ENCODE measurements at places on chromosomes 3 and 15.

DNA sequence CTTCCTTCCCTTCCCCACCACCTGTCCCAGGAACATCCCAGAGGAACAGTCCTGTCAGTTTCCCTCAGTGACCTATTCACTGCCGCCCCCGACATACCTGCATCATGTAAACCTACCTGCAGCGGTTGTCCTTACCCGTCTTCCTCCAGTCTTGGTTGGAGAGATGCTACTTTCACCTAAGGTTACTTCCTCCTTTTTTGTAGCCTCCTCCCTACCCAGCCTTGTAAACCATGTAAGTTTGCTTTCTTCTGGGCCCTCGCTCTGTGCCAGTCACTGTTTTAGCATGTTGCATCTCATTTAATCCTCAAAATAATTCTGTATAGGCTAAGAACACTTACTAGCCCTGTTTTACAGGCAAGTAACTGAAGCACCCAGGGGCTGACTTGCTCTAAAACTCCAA, 58.3 kb downstream of the GPR171 start:
- no peak for DNase-seq
- peaks cover 8% of the 10 kb centered on the region for H3K4me1 ChIP-seq
- H3K27me3 ChIP-seq = no peaks in the 10 kb centered on the region
- H3K36me3 ChIP-seq = no peaks in the 10 kb centered on the region
- no peak overlapping the region for H3K27ac ChIP-seq
- H3K4me3 ChIP-seq = no peak overlapping the region

DNA sequence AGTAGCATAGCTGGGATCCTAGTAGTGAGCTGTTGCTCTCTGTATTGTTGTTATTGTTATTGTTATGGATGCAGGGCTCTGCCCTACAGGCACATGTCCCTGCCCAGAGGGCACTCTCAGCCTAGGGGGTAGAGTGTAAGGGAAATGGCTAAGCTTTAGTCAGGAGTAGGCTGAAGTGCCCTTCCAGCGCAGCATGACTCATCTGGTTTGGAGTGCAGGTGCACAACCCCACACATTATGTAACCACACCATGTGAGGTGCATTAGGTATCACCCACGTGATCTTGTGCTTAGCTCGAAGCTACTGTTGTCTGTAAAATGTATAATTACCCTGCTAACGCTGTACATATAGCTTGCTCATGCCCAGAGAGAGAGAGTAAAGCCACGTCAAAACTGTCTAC, 48.3 kb upstream of the TIPARP start:
- no peak overlapping the region for H3K27ac ChIP-seq
- H3K4me1 ChIP-seq = peaks cover 29% of the 10 kb centered on the region
- no peaks in the 10 kb centered on the region for H3K27me3 ChIP-seq
- DNase-seq = peak; percentile 79
- H3K4me3 ChIP-seq = no peak overlapping the region

GRCh38 chr3:42489116-42489936, 13.1 kb upstream of the VIPR1 start:
- no peaks in the 10 kb centered on the region for H3K27me3 ChIP-seq
- H3K4me1 ChIP-seq = peaks cover 11% of the 10 kb centered on the region
- no peaks in the 10 kb centered on the region for H3K36me3 ChIP-seq
- H3K27ac ChIP-seq = peak overlapping the region; percentile 39
- DNase-seq = peak; percentile 19

DNA sequence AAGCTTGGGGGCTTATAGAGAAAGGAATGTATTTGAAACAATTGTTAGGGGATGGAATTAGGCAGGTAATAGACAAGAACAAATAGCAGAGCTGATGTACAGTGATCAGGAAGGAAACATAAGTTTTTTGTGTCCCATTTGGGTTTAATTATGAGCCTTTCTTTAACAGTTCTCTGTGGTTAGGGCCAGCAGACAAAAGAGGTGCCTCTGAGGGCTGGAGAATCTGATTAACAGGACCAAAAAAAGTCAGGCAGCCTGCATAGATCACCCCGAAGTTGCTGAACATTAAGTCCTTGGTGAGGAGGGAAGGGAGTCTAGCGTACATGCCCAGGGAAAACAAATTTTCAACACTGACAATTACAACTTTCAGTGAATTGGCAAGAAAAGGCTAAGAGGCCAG, 88.6 kb upstream of the SPRED1 start:
- H3K4me1 ChIP-seq = no peaks in the 10 kb centered on the region
- H3K36me3 ChIP-seq = no peaks in the 10 kb centered on the region
- no peak overlapping the region for H3K27ac ChIP-seq
- DNase-seq = no peak

GRCh38 chr3:168272343-168272985, 176.7 kb upstream of the GOLIM4 start:
- no peaks in the 10 kb centered on the region for H3K27me3 ChIP-seq
- H3K36me3 ChIP-seq = no peaks in the 10 kb centered on the region
- H3K4me1 ChIP-seq = no peaks in the 10 kb centered on the region
- no peak for DNase-seq
- no peak overlapping the region for H3K27ac ChIP-seq
- H3K4me3 ChIP-seq = no peak overlapping the region

DNA sequence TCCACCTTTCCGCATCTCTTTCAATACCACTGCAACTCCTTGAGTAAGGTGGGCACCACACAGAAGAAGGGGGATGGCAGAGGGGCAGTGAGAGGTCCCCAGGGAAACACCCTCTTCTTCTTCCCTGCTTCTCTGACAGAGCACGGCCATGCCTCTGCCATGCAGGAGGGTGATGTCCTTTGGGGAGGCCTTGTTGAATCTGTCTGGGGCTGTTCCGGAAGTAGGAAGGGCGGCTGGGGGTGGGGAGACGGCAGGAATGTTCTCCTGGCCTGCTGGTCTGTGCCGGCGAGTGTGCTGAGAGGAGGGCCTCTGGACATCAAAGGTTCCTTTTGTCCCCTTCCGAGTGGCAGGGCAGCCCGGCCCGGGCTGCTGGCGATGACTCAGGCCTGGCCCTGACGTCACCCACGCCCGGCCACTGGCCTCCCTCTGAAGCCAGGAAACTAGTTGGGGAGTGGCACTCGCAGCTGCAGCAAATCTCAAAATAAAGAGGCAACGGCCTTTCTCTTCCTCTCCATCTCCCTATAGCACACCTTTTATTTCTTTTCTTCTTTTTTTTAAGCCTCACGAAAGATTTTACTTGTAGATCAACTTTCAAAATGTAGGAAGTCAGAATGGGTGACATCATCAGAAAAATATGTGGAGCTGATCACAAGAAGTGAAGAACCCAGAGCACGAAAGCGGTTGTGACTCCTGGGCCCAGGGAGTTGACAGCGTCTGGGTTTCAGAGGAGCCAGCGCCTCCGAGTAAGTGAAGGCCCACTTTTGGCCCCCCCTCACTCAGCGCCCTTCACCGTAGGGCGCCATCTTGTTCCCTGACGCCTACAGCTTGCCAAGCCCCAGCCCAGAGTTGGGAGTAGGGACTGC, at the start of gene ZBTB38:
Gene ZBTB38 (plus strand): TSS at position 443 of the 863 bp plus-strand sequence. CDS start 73,885 bp downstream, outside the sequence.
- peaks cover 48% of the 10 kb centered on the region for H3K4me1 ChIP-seq
- peaks cover 17% of the 10 kb centered on the region for H3K36me3 ChIP-seq
- H3K27ac ChIP-seq = peak within 1 kb of the TSS; percentile 99
- peak within 1 kb of the TSS; percentile 9 for H3K4me3 ChIP-seq

GRCh38 chr3:105223815-105224214, 142.9 kb upstream of the ALCAM start:
- no peaks in the 10 kb centered on the region for H3K27me3 ChIP-seq
- H3K27ac ChIP-seq = no peak overlapping the region
- H3K4me3 ChIP-seq = no peak overlapping the region
- no peaks in the 10 kb centered on the region for H3K4me1 ChIP-seq
- no peak for DNase-seq

- H3K4me3 ChIP-seq = no peak overlapping the region
- H3K4me1 ChIP-seq = no peaks in the 10 kb centered on the region
- DNase-seq = no peak
- H3K27me3 ChIP-seq = no peaks in the 10 kb centered on the region
These were observed 57.2 kb upstream of the SMAD6 start for GRCh38 chr15:66644869-66645268.

DNA sequence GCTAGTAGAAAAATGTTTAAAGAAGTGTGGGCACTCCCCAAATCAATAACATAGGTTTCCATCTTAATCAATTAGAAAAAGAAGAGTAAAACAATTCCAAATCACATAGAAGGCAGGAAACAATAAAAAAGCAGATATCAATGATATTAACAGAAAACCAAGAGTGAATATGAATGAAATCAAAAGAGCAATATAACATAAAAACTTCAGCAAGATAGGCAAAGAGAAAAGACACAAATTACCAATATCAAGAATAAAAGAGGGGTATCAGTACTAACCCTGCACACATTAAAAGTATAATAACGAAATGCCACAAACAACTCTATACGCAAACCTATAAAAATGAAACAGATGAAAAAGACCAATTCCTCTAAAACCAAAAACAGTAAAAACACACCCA, 19.6 kb downstream of the DMXL2 start:
- no peak overlapping the region for H3K4me3 ChIP-seq
- no peak overlapping the region for H3K27ac ChIP-seq
- H3K27me3 ChIP-seq = no peaks in the 10 kb centered on the region
- DNase-seq = no peak

DNA sequence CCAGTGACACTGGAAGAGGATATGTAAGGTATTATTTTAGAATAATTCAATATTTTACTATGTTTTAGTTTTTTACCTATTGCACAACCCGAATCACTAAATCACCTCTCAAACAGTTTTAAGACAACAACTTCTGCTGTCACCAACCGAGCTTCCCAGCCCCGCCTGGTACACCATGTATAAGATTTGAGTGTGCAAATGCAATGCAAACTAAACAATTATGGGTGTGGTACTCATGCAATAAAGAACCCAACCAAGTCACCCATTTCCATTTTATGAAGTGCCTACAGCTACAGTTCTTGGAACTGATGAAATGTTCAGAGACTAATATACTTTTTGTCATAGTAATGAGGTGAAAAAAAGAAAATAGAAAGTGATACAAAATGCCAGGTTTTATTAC, 256.2 kb downstream of the TAFA4 start:
- no peaks in the 10 kb centered on the region for H3K36me3 ChIP-seq
- no peaks in the 10 kb centered on the region for H3K27me3 ChIP-seq
- H3K27ac ChIP-seq = no peak overlapping the region
- no peak for DNase-seq

DNA sequence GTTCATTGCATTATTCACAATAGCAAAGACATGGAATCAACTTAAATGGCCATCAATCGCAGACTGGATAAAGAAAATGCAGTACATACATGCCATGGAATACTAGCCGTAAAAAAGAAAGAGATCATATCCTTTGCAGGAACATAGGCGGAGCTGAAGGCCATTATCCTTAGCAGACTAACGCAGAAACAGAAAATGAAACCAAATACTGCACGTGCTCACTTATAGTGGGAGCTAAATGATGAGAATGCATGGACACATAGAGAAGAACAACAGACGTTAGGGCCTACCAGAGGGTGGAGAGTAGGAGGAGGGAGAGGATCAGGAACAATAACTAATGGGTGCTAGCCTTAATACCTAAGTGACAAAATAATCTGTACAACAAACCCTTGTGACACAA, 57.9 kb downstream of the RASA2 start:
- DNase-seq = no peak
- H3K36me3 ChIP-seq = peaks cover 77% of the 10 kb centered on the region
- no peaks in the 10 kb centered on the region for H3K27me3 ChIP-seq
- no peak overlapping the region for H3K27ac ChIP-seq
- no peaks in the 10 kb centered on the region for H3K4me1 ChIP-seq
- H3K4me3 ChIP-seq = no peak overlapping the region

DNA sequence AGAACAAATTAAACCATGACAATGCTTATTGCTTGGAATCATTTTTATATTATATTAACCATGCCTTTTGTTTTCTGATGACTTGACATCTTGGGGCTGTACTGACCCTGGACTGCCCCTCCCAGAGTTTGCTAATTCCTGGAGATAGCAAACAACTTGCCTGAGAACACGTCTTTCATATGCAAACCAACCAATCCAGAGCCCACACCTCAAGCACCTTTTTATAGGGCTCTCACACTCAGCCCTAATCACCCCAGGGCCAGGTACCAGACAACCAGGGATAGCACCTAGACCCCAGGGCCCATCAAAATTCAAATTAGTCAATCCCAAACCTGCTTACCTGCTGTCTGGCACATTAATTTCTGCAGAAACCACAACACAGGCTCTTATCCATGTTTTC, 36.9 kb downstream of the MRPS11 start:
- no peaks in the 10 kb centered on the region for H3K27me3 ChIP-seq
- no peak overlapping the region for H3K27ac ChIP-seq
- DNase-seq = no peak
- H3K36me3 ChIP-seq = no peaks in the 10 kb centered on the region
- H3K4me3 ChIP-seq = no peak overlapping the region

DNA sequence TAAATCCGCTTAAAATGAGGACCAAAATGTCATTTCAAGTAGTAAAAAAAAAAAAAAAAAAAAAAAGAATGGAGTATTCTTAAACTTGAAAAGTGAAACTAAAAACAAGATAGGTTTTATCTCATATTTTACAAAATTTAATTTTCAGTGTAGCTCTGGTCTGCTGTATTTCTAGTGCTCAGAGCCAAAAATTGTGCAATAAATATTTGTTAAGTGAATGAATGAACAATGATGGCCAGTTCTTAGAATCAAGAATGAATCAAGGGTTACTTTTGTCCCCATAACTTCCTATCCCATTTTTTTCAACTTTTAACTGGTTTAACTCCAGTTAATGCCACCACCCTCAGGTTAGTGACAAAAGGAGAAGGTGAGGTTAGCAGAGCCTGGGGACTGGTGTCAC, 214.4 kb downstream of the ABHD5 start:
- no peak for DNase-seq
- no peaks in the 10 kb centered on the region for H3K27me3 ChIP-seq
- no peaks in the 10 kb centered on the region for H3K36me3 ChIP-seq
- no peaks in the 10 kb centered on the region for H3K4me1 ChIP-seq
- H3K27ac ChIP-seq = no peak overlapping the region

GRCh38 chr3:5197470-5198312, 10.2 kb downstream of the EDEM1 start:
- no peak for DNase-seq
- peaks cover 53% of the 10 kb centered on the region for H3K4me1 ChIP-seq
- no peak overlapping the region for H3K4me3 ChIP-seq
- no peaks in the 10 kb centered on the region for H3K27me3 ChIP-seq
- H3K27ac ChIP-seq = peak overlapping the region; percentile 99
- H3K36me3 ChIP-seq = peaks cover 82% of the 10 kb centered on the region

DNA sequence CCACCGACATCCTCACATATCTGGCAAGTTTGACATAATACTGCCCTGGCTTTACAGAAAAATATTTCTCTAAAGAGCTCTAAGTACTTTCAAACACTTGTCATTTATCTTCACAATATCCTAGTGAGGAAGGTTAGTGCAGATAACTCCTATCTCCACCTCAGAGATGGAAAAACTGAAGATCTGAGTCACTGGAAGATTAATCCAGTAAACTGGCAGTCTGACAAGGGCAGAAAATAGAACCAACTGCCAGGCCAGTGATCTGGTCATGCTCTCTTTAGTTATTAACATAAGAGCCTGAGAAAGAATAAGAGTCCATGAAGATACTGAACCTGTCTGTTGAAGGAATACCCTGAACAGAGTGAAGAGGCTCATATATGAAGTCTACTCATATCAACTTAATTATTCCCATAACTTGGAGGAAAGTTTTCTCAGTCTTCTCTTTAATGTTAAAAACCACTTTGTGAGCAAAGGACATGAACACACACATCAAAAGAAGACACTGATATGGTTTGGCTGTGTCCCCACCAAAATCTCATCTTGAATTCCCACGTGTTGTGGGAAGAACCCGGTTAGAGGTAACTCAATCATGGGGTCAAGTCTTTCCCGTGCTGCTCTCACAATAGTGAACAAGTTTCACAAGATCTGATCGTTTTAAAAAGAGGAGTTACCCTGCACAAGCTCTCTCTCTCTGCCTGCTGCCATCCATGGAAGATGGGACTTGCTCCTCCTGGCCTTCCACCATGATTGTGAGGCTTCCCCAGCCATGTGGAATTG, 61.4 kb downstream of the GOLIM4 start:
- DNase-seq = no peak
- H3K4me1 ChIP-seq = no peaks in the 10 kb centered on the region
- no peak overlapping the region for H3K4me3 ChIP-seq
- H3K27ac ChIP-seq = no peak overlapping the region

All from RWPE2 (cell line).